ENCODE measurements at places on chromosomes 3 and 15.

GRCh38 chr3:16379838-16380237 is 114.8 kb downstream of the OXNAD1 start:
- no peak for DNase-seq

DNA sequence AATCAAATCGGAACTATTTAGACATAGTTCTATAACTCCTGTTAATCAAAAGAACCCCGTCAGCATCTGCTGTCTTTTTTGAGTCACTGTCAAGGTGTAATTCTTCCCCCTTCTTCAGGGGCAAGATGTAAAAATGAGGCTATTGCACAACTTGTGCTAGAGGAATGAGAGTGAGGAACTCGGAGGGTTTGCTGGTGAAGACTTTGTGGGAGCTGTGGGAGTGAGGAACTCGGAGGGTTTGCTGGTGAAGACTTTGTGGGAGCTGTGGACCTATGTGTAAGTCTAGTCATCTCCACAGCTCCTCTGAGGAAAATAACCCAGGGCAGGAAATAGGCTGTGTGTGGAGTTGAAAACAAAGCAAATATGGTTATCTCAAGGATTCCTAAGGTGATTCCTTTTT is 2.5 kb upstream of the CERS3 start:
- DNase-seq = no peak

DNA sequence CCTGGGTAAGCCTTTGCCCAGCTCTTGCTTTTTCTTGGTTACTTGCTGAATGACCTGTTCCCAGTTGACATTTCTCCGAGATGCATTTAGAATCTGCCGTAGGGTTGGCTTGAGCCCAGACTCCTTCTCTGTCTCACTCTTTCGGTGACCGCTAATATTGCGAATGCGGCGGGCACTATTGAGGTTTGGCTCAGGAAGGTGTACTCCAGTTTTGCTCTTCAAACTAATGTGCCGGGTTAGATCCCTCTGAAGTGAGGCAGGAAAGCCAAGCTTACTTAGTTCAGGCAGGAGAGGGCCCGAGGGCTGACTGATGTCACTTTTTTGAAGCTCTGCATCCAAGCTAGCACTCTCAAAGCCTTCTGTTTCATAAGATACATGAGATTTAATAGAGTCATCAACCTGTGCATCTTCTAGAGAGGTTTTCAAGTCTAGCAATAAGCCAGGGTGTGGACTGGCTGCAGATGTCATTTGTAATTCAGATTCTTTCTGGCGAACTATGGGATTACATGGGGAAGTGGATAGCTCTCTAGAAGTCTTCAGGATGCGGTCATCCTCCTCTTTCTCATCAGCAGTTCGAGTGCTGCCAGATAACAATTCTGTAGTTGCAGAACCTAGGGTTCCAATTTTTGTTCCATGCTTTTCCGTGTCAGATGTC is 41.0 kb downstream of the ZNF106 start:
- DNase-seq = no peak

- no peak for DNase-seq
Measured at GRCh38 chr3:113091417-113091816, 100.6 kb downstream of the GTPBP8 start.

- no peak for DNase-seq
Measured at GRCh38 chr3:143977341-143978262, 6.0 kb downstream of the DIPK2A start.

GRCh38 chr3:167739190-167739810 is 3.8 kb downstream of the SERPINI1 start:
- DNase-seq = no peak

GRCh38 chr3:82079335-82079890 is 318.0 kb upstream of the GBE1 start:
- DNase-seq = no peak

- DNase-seq = no peak
Measured at GRCh38 chr3:5022966-5023776, 43.9 kb downstream of the BHLHE40 start.

DNA sequence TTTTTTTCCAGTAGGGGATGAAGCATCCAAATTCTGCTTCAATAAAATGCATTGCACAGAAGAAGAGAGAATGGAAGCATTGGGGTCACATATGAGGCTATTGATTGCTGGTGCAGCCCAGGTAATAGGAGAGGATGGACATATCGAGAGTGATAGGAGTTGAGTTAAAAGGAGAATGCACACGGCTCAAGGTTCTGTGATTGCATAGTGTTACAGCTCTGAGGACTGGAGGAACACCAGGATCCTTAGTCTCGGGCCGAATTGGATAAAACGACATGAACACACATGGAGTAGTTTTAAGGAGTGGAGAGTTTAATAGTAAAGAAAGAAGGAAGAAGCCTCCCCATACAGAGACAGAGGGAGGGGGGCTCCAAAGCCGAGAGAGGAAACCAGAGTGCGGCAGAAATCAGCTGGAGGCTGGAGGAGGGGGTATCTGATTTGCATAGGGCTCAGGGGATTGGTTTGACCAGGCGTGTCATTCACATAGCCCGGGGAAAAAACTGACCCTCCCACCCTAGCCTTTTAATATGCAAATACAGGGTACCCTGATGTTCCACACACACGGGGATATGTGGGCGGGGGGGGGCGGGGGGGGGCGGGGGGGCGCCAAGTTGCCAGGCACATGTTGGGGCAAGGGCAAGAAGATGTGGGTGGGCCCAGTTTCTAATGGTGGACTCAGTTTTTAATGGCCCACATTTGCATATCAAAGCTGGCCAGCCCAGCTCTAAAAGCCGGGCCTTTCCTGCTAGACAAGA is 156.9 kb downstream of the AGBL1 start:
- DNase-seq = no peak

DNA sequence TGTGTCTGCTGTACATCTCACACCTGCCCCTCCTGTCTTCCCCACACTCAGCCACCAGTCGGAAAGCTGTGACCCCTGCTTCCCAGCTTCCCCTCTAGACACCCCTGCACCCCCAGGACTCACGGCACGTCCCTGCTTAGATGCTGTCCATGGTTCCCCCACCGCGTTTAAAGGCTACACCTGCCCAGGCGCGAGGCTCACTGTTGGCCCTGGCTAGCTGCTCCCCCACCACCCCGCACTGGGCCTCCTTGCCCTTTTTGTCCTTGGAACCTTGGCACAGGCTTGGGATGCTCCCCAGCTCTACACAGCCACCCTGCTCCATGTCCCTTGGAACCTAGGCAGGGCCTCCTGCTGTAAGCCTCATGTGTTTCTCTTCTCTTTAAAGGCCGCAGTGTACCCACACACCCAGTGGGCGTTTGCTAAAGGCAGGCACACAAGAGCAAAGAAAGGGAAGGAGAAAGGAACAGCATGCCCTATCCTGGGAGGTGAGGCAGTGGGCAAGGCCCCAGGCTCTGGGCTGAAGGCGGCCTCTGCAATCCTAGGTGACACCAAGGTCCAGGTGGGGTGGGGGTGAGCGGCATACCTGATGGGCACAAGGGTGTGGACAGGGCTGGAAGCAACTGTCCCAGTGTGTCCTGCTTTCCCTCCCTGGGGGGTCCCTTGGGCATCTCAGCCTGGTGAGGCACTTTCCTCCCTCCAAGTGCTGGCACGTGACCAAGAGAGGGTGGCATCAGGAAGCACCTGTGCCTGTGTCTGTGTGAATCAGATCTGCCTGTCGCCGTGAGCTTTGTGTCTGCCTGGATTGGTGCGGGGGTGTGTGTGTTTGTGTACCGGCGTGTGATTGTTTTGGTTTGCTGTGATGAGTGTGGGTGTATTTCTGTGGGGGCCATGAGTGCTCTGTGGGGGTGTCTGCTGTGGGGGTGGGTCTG is 54.4 kb downstream of the TPRA1 start:
- no peak for DNase-seq

DNA sequence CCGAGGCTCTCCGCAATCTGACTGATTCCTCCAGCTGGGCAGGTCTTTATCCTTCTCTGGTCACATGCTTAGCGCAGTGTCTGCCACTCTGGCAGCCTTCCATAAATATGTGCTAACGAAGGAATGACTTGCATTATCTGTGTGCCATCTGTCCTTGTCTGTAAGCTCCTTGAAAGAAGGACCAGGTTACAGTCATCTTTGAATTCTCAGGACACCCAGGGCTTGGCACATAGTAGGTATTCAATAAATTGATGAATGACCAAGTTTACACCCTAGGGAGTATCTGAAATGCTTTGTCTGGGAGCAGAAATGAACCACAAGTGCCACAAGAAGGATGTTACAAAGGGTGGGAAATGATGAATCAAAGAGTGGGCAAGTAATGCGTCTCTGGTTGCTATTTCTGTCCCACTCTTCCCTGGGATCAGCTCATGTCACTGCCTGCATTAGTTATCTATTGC is 16.5 kb upstream of the FAM3D start:
- no peak for DNase-seq

- no peak for DNase-seq
Measured at GRCh38 chr3:197789309-197789708, 1.7 kb upstream of the LRCH3 start.

DNA sequence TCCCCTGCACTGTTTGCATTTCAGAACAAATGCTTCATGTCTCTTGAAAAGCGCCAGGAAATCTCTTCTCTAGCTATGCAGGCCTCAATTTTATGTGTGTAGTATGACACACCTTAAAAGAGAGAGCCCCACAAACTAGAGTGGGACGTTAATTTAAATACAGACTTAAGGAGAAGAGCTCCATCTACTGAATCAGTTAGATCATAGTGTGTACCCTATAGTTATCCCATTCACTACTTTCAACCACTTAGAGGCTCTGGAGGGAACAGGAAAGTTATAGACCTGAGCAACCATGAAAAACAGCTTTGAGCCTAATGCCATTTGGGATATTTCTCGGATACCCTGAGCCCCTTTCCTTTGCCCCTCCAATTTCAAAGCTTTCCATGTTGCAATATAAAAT is 153.7 kb downstream of the TIGIT start:
- no peak for DNase-seq

DNA sequence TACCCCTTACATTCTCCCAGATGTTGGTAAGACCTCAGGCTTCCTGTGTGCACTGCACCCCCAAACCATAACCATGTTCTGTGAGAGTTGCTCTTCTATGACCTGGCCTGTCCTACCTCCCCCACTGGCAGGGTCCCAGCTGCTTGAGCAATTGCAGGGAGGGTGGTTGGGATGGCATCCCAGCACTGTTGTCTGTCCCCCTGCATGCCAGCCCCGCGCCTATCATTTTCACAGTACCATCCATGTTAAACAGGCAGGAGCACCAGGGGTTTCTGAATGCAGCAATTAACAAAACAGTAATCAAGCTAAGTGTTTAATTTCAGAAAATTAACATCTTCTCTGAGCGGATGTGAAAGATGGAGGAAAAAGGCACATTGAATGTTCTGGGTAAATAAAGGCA is 345.5 kb downstream of the EPHB1 start:
- no peak for DNase-seq

GRCh38 chr3:126109880-126110235 is 25.9 kb upstream of the SLC41A3 start:
- DNase-seq = no peak

DNA sequence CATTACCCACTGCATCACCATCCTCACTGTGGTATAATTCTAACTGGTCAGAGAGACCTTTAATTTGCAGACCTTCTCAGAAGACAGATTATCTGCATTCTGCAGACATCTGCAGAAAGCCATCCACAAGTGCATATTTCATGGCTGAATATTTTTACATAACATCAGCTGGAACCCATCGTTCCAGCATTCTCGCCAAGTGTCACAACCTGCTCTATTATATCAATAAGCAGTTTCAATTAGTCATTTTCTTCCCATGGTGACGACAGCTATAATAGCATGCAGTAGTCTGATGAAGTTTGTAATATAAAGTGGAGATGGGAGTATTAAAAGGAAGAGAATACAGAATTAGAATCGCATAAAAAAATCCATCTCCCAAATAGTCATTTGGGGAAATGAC is 334.7 kb downstream of the FHIT start:
- DNase-seq = no peak

GRCh38 chr15:41989573-41990242 is 17.4 kb upstream of the EHD4 start:
- peak; percentile 72 for DNase-seq

DNA sequence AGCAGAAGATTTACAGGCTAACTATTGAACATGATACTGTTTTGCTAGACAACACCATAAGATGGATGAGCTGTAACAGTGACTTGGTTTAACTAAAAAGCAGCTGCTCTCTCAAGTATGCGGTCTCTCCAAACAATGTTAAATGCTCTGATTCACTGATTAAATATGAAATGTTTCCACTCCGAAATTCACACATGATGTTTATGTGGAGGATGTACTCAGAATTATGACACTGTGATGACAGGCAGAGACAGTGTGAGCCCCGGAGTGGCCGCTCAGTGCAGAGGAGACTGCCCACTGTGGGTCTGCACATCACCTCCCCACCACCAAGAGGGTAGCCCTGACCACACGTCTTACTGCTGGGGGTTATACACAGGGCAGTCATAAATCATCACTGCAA is 83.9 kb upstream of the MEX3B start:
- no peak for DNase-seq

DNA sequence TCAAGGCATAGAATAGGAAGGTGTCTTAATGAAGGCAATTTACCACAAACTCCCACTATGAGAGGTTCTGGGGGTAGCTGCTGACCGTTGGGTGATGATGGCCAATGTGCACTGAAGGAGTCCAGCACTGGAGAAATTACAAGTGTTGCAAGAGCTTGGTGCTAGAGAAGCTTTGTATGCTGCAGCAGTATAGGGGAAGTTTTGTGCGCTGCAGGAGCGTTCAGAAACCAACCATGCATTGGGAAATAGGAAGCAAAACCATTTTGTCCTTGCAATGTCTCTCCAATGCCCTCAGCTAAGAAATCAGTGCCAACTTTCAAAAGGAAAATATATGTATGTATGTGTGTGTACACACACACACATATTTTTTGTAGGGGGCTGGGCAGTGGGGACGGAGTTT is 441.6 kb upstream of the NAALADL2 start:
- no peak for DNase-seq

DNA sequence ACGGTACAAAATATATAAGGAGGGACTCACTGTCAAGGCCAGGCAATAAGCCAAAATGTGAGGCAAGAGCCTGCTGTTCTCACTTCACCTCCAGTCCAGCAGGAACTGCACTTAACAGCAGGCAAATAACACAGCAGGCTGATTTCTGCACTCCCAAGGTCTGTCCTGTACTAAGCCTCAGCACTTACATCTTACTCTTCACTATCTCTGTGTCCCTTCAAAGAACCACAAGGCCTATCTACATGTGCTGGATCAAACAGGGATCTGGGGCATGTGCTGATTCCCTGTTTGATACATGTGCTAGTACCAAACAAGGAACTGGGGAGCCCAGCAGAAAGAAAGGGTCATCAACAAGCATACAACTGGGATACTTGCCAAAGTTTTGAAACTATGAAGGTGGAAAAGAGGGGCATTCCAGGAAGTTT is 22.2 kb downstream of the UACA start:
- DNase-seq = no peak

- no peak for DNase-seq
Measured at GRCh38 chr15:94930441-94930840, 699.1 kb downstream of the MCTP2 start.

GRCh38 chr3:22729981-22730380 is 473.1 kb upstream of the UBE2E2 start:
- no peak for DNase-seq
